Activated T-helper 1 cell treated with anti-CD3 and anti-CD28 coated beads, Interleukin-2, amount 50 U/mL, for 16 hours (primary cell): ENCODE measurements at places on chromosomes 1 and 21.

GRCh38 chr1:115832651-115833050 lies 8.3 kb downstream of the NHLH2 start:
- DNase-seq, result no peak

GRCh38 chr1:161198194-161198896 lies 509 bp downstream of the ADAMTS4 start:
- DNase-seq, result no peak

DNA sequence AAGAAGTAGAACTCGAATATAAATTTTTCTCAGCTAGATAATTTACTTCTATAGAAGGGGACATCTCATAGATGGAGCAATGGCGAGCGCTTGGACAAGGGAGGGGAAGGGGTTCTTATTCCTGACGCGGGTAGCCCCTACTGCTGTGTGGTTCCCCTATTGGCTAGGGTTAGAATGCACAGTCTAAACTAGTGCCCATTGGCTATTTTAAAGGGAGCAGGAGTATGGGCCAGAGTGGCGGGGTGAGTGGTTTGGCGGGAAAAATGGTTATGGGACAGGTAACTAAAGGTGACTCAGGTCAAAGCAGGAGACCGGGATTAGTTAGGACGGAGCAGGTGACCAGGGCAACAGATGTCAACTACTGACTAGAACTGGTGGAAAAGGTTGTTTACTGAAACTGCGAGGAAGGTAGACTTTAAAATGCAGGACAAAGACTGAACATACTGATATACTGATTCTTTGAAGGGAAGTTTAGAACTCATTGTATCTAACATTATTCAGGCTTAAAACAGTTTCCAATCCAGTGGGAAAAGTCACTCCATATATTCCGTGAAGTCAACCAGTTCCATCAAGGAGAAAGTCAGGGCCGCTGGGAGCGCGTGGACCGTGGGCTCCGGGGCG lies 940 bp upstream of the ATAD3A start:
- DNase-seq, result no peak

- DNase-seq, result no peak
Measured at GRCh38 chr1:231084353-231084752, 44.3 kb upstream of the FAM89A start.

DNA sequence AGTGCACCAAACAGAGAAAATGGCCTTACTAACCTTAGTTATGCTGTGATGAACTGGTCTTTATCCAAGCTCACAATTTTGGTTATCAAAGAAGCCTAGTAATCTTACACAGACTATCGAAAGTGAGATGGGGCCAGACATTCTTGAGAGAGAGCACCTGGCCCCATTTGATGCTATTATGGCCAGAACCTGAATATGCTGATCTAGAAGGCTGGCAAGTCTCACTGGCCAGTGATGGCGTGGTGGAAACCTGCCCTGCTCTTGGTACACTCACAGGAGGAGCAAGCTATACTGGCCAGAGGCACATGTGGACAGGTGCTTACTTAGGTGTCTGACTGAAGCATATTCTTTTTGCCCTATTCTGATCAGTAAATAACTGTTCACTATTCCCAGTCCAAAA lies 357.8 kb upstream of the ZRANB2 start:
- no peak for DNase-seq

GRCh38 chr1:236762410-236762809 lies 32.7 kb upstream of the MTR start:
- no peak for DNase-seq

DNA sequence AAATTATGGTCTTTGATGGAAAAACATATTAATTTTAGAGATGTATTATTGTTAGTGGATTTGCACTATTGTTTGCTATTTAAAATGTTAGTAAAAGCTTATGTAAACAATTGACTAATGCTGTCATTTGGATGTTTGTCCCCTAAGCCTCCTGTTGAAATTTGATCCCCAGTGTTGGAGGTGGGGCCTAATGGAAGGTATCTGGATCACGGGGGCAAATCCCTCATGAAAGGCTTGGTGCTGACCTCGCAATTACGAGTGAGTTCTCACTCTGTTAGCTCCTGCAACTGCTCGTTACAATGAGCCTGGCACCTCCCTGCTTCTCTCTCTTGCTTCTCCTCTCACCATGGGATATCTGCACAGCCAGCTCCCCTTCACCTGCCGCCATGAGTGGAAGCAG lies 14.3 kb downstream of the TMEM35B start:
- DNase-seq, result no peak

GRCh38 chr1:154972517-154973343 lies 1.8 kb upstream of the CKS1B start:
- DNase-seq, result no peak

- no peak for DNase-seq
Measured at GRCh38 chr1:167526667-167527383, 8.5 kb upstream of the CD247 start.

DNA sequence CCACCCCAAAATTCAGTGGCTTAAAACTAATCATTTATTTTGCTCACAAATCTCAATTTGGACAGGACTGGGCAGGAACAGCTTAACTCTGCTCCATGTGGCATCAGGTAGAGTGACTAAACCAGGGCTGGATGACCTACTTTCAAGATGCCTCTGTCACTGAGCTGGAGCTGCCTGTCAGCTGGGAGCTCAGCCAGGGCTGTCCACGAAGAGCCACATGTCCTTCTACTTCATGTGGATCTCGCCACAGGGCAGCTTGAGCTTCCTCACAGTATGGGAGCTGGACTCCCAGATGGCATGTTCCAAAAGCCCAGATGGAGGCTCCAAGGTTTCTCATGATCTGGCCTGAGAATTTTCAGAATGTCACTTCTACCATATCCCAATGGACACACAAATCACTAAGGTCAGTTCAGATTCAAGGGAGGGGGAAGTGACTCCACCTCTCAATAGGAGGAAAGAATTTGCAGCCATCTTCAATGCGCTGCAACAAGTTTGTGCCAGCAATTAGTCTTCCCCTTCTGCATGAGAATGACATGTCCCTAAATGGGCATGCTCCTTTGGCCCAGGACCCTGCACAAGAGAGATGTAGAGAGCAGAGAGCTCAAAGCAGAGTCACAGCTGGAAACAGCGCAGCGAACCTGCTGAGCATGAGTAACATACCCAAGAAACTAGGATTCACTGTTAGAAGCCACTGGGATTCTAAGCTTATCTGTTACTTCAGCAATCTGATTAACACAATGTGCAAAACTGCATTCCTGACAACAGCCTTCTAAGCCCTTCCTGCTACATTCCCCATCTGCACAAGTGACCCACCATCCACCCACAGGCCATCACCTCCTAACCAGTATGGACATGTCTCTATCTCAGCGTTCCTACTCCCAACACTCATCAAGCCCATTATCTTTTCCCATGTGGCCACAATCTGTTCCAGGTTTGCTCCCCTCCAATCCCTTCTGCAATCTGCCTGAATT lies 17.0 kb downstream of the HLCS start:
- no peak for DNase-seq

DNA sequence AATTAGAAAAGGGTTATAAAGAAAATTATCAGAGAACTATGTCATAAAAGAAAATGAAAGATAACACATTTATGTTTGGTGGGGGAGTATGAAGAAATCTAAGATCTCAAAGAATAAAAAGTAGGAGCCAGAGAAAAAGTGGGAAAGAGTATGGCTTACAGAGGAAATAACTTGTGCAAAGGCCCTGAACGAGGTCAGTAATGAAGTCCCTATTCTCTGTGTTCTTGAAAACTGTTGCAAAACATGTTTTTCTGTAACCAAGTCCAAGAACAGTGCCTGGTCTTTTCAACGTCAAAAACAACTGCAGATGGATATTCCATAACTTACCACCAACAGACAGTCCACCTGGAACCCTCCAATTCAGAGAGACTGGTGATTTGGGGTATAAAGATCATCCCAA lies 188.1 kb downstream of the NEGR1 start:
- DNase-seq, result no peak

DNA sequence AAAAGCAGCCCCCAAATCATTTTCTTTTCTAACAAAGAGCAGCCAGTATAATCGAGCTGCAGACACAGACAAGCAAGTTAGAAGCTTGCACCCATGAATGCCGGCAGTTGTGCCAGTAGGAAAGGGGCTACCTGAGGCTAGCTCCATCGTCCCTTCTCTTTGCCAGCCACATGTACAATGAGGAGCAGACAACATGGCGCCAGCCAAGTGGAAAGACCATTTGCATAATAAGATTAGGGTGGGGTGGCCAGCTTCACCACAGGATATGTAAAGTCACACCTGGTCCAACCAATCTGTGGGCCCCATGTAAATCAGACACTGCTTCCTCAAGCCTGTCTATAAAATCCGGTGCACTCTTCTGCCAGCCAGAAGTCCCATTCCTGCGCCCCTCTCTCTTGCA lies 103.7 kb downstream of the CCDC185 start:
- DNase-seq, result no peak

DNA sequence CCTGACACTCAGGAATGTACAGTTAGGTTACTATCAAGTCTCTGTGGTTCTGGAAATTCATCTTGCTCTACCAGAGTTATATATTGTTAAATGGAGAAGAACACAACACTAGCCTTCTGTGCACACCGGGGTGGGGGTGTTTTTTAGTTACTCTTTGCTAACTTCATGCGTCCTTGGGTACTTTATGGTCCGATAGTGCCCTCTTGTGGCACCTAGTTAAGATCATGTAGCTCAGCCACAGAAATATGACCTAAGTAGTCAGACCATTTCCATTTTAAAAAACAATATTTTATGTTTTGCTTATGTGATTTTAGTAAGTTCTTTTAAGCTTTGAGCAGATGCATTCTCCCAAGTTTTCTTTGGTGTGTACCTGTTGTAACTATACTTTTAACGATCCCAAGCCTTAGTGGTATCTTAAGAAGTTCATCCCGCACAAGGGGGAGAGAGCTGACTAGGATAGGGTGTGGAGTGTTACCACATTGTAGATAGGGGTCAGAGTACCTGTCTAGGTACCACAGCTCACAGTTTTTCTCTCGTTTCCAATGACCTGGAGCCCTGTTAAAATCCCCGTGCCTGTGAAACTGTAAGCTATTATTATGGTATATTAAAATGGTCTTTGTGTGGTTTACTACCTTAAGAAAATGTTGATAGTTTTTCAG lies 20.6 kb upstream of the SH3D21 start:
- DNase-seq, result no peak

DNA sequence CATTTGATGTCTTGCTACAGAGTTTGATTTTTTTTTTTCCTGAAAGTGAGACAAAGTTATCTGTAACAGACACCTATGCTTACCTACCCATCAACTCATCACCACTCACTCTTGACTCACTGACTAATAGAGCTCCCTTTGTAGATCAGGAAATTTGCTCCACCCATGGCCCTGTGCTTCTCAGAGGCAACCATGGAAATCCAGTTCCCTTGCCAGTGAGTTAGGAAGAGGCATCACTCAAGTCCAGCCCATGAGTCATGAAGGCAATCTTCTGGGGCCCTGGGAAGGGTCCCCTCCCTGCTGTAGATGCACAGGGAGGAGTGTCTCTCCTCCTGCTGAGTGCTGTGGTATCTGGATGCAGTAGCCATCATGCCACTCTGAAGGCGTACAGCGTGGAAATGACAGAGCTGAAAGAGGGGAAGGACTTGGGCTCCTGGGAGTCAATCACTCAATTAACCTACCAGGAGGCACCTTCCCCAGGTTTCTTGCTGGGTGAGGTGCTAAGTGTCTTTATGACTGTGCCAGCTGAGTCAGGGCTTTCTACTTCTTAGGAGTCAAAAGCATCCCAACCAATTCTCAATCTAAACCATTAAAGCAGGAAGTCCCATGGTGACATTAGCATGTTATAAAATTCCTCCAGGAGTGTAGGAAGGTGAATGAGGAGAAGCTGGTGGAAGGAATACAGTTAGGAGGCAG lies 56.1 kb downstream of the DNTTIP2 start:
- DNase-seq, result no peak
